ENCODE measurements at places on chromosomes 3 and 15.
A peak's percentile ranks its signal among the peaks of the same experiment; 100 is the strongest.

- H3K4me3 ChIP-seq, result no peak overlapping the region
- H3K4me1 ChIP-seq, result no peaks in the 10 kb centered on the region
- no peaks in the 10 kb centered on the region for H3K27me3 ChIP-seq
- no peak for DNase-seq
- H3K36me3 ChIP-seq, result peaks cover 84% of the 10 kb centered on the region
- H3K27ac ChIP-seq, result no peak overlapping the region
These were observed 22.8 kb downstream of the HCLS1 start for GRCh38 chr3:121637922-121638321.

DNA sequence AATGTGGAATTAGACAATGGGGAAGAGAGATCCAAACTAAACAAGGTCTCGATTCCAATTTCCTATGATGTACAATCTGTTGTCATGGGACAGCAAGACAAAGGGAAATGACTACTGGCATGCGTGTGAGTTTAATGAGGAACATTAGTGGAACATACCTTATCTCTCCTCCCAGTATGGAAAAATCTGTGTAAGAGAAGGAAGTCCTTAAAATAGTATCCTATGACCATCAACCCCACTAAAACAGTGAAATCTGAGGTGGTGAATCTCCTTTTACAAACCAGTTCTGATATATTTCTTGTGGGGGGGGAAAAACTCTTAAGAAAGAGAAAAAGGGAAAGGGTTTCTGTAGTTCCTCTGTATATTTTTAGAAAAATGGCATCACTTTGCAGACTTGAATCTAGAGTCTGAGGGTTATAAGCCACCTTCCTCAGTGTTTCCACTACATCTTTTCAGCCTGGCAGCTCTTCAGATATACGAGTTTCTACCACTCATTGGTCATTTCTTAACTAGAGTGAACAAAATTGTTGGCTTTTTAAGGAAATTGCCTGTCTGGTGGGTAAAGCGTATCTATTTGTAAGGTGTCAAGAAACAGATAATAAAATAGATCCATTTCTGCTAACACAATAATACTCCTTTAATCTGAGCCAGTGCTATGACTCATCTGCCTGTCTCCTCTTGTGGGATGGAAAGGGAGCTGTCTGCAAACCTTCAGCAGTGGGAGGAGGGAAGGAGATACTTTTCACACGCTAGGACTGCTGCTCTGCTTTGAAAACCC, 3.0 kb upstream of the TNFAIP8L3 start:
- DNase-seq, result no peak
- H3K27ac ChIP-seq, result no peak overlapping the region
- H3K4me3 ChIP-seq, result no peak overlapping the region
- peaks cover 7% of the 10 kb centered on the region for H3K4me1 ChIP-seq
- no peaks in the 10 kb centered on the region for H3K36me3 ChIP-seq

GRCh38 chr3:67302489-67302888, 304.4 kb downstream of the KBTBD8 start:
- no peak for DNase-seq
- no peaks in the 10 kb centered on the region for H3K4me1 ChIP-seq
- no peak overlapping the region for H3K4me3 ChIP-seq
- H3K36me3 ChIP-seq, result no peaks in the 10 kb centered on the region
- no peak overlapping the region for H3K27ac ChIP-seq

- no peak overlapping the region for H3K4me3 ChIP-seq
- peaks cover 15% of the 10 kb centered on the region for H3K4me1 ChIP-seq
- H3K27ac ChIP-seq, result no peak overlapping the region
- peaks cover 29% of the 10 kb centered on the region for H3K36me3 ChIP-seq
- H3K27me3 ChIP-seq, result no peaks in the 10 kb centered on the region
These were observed 107.8 kb downstream of the MBNL1 start for GRCh38 chr3:152376351-152377183.

- no peak overlapping the region for H3K27ac ChIP-seq
- H3K4me1 ChIP-seq, result no peaks in the 10 kb centered on the region
These were observed 155.1 kb upstream of the CNTN4 start for GRCh38 chr3:1943395-1944118.

DNA sequence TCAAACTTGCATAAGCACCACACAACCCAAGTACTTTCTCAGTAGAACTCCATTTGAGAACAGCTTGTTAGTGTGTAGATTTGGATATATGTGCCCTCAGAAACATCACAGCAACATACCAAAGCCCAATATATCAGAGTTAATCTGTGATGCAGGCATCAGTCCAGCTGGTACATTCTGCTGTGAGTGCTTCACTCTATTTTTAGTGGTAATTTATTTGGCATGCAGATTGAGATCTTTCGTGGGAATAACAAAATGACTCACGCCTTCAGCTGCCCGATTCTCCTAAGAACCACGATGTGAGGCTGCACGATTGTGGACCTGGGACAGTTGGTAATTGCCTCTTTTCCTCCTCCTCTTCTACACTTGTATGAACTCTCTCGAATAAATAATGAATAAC, 730.7 kb downstream of the SQOR start:
- no peak overlapping the region for H3K27ac ChIP-seq
- H3K4me3 ChIP-seq, result no peak overlapping the region
- H3K4me1 ChIP-seq, result no peaks in the 10 kb centered on the region
- DNase-seq, result no peak

DNA sequence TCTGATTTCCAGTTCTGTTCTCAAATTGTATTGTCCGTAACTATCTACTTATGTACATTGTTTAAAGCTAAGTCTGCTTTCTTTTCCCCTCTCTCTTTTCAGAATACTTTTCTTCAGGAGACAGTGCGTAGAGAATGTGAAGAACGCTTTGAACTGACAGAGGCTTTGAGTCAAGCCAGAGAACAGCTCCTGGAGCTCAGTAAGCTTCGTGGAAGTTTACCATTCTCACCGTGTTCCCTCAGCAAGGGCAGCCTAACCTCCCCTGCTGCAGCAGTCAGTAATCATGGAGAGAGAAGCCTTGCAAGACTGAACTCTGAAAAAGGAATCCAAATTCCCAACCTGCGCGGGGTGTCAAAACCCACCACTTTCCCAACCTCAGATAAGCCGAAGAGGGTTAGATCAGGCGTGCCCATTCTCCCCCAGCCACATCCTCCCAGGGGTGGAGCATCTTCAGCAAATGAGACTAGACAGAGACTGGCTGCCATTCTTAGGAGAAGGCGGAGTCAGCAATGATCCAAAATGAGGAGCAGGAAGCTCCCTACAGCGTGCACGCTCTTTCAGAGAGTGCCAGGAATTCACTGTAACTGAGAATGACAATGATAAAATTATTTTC, 114.6 kb downstream of the CCNL1 start:
- H3K4me3 ChIP-seq, result no peak overlapping the region
- H3K27ac ChIP-seq, result no peak overlapping the region
- H3K27me3 ChIP-seq, result no peaks in the 10 kb centered on the region
- H3K36me3 ChIP-seq, result no peaks in the 10 kb centered on the region
- H3K4me1 ChIP-seq, result no peaks in the 10 kb centered on the region

DNA sequence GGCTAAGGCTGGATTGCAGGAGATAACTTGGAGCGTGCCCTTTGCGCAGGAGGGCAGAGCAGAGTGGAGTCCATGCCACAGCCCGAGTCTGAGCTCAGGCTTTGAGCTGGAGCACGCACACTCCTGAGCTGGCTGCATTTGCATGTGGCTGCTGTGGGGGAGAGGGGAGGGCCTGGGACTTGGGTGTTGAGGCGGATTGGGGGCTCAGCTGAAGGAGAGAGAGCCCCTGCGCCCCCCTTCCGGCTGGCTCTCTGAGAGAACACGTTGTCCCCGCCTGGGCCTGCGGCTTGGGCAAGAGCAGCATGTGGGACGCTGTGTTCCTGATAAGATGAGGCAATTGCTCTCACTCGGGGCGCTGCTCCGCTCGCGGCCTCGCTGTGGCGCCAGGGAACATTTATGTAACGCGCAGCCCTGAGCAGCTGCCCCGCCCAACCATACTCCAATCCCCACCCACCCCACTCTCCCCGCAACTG, 39.1 kb downstream of the KLF13 start:
- peaks cover 4% of the 10 kb centered on the region for H3K36me3 ChIP-seq
- peak; percentile 80 for DNase-seq
- peak overlapping the region; percentile 25 for H3K4me3 ChIP-seq
- H3K4me1 ChIP-seq, result peaks cover 98% of the 10 kb centered on the region

DNA sequence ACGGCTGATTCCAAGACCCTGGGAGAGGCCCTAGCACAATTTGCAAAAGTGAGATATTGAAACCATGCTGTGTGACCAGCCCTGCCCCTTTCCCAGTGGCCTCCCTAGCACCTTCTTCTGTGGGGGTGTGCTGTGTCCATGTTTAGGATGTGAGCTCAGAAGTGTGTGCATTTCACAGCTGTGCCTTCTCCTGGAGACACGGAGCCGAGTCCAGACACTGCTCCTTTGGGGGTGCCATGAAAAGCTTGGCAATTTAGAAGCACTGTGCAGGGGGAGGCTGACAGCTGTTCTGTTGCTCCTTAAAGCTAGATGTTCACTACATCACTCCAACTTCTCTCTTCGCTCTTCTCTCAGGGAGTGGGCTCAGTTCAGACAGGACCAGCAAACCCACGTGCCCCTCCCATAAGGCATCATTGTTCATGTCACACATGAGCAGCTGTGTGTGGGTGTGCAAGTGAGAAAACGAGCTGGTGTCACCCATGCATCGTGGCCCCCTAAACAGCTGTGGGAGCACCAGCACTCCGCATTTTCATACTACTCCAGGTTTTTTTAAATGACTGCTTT, 492.6 kb downstream of the GABRG3 start:
- no peak overlapping the region for H3K4me3 ChIP-seq
- no peaks in the 10 kb centered on the region for H3K4me1 ChIP-seq
- no peak for DNase-seq
- no peaks in the 10 kb centered on the region for H3K27me3 ChIP-seq

All from T-cell (primary cell).